ENCODE measurements at places on chromosomes 5 and 9.

- DNase-seq = no peak
These were observed 10.5 kb downstream of the ADAMTS16 start for GRCh38 chr5:5150667-5151066.

DNA sequence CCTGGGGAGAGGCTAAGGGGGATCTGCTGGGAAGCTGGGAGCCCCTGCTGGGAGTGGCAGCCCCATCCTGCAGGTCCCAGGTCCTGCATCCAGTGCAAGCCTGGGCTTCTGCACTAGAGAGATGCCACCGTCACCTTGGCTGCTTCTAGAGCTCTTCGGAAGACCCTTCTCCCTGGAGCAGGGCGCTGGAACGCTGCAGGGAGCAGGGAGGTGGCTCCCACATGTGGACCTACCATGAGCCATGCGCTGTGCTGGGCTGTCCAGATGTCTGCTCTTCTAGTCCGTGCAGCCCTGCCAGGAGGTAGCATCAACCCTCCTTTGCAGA, 90.9 kb upstream of the PHYKPL start:
- no peak for DNase-seq

DNA sequence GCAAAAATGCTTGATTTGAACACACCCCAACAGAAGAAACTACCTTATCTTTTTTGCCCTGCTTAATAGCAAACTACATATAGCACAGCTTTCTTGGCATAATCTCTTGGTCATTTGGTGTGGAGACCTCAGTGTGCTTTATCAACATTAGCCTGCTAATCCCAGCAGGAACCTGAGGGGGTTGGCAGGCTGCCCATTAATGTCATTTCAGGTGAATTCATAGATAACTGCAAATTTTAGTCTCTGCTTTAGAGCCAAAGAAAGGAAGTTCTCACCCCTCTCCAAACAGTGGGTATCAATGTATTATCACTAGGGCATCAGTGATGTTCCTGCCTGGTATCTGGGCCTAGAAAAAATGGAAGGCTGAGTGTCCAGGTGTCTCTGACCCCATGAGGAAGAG, 489.0 kb downstream of the NTRK2 start:
- DNase-seq = no peak

DNA sequence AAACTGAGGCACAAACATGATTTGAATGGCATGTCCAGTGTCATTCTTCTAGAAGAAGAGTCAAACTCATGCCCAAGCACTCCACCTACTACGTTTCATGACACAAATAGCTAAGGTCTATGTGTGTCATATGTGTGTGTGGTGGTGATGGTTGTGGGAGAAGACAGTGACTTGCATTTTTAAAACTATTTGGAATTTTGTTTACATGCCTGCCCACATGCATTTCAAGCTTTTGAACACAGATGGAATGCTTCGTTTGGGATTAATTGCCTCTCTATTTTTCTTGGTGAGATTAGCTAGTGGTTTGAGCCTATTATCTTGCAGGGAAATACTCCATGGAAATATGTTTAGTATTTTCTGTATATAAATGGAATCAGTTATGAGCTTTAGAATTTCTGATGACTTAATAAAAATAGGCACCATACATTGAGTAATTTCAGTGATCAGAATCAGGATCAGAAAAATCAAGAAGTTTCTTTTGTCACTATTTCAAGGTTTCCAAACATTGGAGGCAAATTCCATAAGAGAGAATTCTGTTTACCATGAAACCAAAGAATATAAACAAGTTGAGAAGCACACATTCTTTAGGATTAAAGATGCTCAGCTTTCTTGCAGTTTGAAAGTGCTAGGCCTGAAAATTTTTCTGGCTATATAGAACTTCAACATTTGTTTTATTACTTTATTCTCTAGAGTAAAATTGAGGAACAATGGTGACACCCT, 260.3 kb upstream of the SEMA6A start:
- DNase-seq = no peak

- no peak for DNase-seq
These were observed 216.0 kb downstream of the KDM4C start for GRCh38 chr9:6973762-6974161.

- DNase-seq = no peak
These were observed 207.5 kb downstream of the CHSY3 start for GRCh38 chr5:130111746-130112145.

DNA sequence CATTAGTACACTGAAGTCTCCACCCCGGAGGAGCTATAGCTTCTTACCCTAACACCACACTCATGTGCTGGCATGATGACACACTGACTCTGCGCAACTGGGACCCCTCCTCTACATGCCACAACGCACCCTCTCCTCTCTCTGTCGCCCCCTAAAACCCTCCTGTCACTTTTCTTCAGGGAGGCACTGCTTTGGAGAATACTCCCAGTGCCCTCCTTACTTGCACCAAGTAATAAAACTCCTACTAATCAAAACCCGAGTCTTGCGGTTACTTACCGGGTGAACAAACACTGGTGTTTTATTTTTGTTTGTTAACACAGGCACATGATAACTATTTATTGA, 12.6 kb upstream of the STXBP1 start:
- no peak for DNase-seq

- DNase-seq = no peak
These were observed 1244.1 kb upstream of the ACO1 start for GRCh38 chr9:31140316-31140715.
